CD8-positive, alpha-beta memory T cell (primary cell): ENCODE measurements at places on chromosomes 1 and 21. TPM values are rescaled to one million over a fixed set of nuclear protein-coding genes. Genes with fewer than 3 reads are reported as not detected.

DNA sequence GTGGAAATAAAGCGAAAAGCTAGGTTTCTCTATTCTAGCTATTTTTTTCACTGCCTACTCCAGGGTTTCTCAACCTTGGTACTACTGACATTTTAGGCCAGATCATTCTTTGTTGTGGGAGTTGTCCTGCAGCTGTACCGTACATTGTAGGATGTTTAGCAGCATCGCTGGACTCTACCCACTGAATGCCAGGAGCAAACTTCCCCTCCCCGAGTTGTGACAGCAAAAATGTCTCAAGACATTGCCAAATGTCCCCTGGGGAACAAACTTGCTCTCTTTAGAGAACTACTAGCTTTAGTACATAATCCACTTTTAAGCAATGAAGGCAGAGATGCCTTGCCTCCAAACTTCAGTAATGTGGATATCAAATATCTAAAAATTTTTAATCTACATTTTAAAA lies 122.8 kb downstream of the PLPPR5 start:
- H3K27me3 ChIP-seq, result no peaks in the 10 kb centered on the region
- no peak for DNase-seq
- H3K4me3 ChIP-seq, result no peak overlapping the region
- no peak overlapping the region for H3K27ac ChIP-seq

The ILF2 gene
- 394 TPM for total RNA-seq

GRCh38 chr1:218751208-218751948 lies 406.2 kb downstream of the TGFB2 start:
- no peak overlapping the region for H3K27ac ChIP-seq
- no peaks in the 10 kb centered on the region for H3K27me3 ChIP-seq
- H3K4me1 ChIP-seq, result no peaks in the 10 kb centered on the region

The GABRD gene
- not detected for total RNA-seq
